ENCODE measurements at places on chromosomes 2 and 18. TPM values are rescaled to one million over a fixed set of nuclear protein-coding genes. Genes with fewer than 3 reads are reported as not detected.

Gene LDLRAD4
- total RNA-seq = 94.3 TPM

Gene CCDC148
- total RNA-seq = 4.6 TPM

Gene TGFA
- total RNA-seq = 1.1 TPM

Gene C2orf78
- total RNA-seq = not detected

GRCh38 chr2:188201639-188202038 lies 90.0 kb upstream of the GULP1 start:
- no peaks in the 10 kb centered on the region for H3K4me1 ChIP-seq
- no peaks in the 10 kb centered on the region for H3K27me3 ChIP-seq
- no peak for DNase-seq
- no peak overlapping the region for H3K27ac ChIP-seq
- H3K4me3 ChIP-seq = no peak overlapping the region

DNA sequence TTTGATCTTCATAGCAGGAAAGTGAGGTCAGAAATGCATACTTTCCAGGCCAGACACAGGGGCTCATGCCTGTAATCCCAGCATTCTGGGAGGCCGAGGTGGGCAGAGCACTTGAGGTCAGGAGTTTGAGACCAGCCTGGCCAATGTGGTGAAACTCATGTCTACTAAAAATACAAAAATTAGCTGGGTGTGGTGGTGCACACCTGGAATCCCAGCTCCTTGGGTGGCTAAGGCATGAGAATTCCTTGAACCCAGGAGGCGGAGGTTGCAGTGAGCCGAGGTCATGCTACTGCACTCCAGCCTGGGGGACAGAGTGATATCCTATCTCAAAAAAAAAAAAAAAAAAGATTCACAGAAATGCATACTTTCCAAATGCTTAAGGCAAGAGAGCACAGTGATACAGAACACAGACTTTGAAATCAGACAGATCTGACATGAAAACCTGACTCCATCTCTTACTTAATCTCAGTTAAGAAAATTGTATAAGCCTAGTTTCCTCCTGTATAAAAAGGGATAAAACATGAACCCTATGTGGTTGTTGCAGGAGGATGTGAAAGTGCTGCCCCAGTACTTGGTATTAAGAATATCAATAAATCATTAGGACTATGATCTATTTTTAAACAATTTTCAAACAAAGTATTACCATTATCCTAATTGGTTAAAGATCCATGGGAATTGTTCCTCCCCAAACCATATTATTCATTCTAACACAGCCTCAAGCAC lies 26.4 kb downstream of the COBLL1 start:
- no peaks in the 10 kb centered on the region for H3K36me3 ChIP-seq
- H3K4me3 ChIP-seq = no peak overlapping the region
- H3K27me3 ChIP-seq = no peaks in the 10 kb centered on the region
- no peak for DNase-seq
- H3K4me1 ChIP-seq = no peaks in the 10 kb centered on the region
- H3K27ac ChIP-seq = no peak overlapping the region

GRCh38 chr2:107108556-107108955 lies 222.6 kb upstream of the ST6GAL2 start:
- no peak overlapping the region for H3K4me3 ChIP-seq
- DNase-seq = no peak
- H3K36me3 ChIP-seq = no peaks in the 10 kb centered on the region
- H3K27me3 ChIP-seq = no peaks in the 10 kb centered on the region

DNA sequence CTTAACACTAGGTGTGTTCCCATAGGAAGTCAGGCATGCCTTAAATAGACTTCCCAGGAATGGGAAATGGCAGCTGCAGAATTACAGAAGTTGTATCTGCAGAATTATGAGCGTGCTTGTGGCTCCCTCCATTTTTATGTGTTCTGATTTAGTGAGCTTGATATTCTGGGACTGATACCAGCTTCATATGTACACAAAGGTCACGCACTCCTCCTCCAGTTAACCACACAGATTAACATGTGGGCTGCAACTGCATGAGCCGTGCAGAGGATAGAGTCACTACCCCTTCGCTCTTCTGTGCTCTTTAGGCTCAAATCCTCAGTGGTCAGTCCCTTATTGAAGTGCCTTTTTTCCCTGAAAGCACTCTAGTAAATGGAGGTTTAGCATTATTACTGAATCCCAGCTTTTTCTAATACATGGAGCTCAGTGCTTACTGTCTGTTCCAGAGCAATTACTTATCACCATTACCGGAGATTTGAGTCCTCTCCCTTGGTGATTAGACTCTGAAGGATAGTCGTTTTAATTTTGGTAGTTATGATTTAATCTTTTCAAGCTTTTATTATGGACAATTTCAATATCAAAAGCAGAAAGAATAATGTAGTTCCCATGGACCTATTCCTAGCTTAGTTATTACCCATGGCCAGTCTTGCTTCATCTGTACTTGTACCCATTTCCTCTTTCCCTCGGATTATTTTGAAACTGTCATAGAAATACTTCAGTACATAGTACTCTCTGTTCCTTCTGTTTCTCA lies 238.3 kb downstream of the PRKCE start:
- no peak overlapping the region for H3K4me3 ChIP-seq
- H3K36me3 ChIP-seq = no peaks in the 10 kb centered on the region
- no peak for DNase-seq
- no peaks in the 10 kb centered on the region for H3K27me3 ChIP-seq

DNA sequence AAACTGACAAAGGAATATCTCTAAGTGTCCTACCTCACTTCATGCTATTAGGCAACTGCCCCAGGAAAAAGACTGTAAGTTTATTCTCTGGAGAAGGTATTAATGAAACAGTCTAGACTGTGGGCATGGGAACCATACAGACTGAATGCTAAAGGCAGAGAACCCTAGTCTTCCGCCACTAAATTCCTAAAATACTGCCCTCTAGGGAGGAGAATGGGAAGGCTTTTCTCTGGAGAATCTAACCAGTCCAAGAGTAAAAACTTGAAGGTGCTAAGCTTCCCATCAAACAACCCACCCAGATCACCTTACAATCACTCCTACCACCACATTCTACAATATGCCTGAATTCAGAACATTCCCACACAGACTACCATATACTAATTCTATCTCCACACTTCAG lies 3.4 kb downstream of the SRBD1 start:
- no peaks in the 10 kb centered on the region for H3K36me3 ChIP-seq
- no peak overlapping the region for H3K4me3 ChIP-seq
- no peaks in the 10 kb centered on the region for H3K4me1 ChIP-seq
- H3K27me3 ChIP-seq = no peaks in the 10 kb centered on the region
- no peak for DNase-seq

GRCh38 chr18:62852851-62853250 lies 137.5 kb downstream of the PHLPP1 start:
- H3K36me3 ChIP-seq = no peaks in the 10 kb centered on the region
- no peaks in the 10 kb centered on the region for H3K27me3 ChIP-seq
- H3K4me3 ChIP-seq = no peak overlapping the region
- DNase-seq = no peak

GRCh38 chr2:148350199-148350598 lies 294.4 kb upstream of the EPC2 start:
- no peak overlapping the region for H3K27ac ChIP-seq
- no peaks in the 10 kb centered on the region for H3K27me3 ChIP-seq
- H3K36me3 ChIP-seq = no peaks in the 10 kb centered on the region
- H3K4me1 ChIP-seq = no peaks in the 10 kb centered on the region
- no peak overlapping the region for H3K4me3 ChIP-seq

DNA sequence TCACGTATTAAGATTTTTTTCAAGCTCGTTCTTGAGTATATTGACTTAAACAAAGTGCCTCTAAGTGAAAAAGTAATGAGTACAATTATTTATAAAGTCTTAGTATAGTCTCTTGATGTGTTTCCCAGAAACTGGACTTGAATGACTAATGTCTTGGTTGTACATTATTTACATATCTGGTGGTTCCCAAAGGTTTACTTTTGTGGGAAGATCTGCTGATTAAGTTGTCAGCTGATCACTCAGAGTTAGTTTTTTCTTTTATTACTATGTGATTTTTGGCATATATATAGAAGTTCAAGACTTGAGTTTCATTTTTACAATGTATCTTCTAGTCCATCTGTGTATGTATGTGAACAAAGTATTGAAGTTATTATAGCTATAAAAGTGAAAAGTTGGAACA lies 29.5 kb downstream of the RNF144A start:
- H3K4me1 ChIP-seq = no peaks in the 10 kb centered on the region
- no peaks in the 10 kb centered on the region for H3K27me3 ChIP-seq
- H3K27ac ChIP-seq = no peak overlapping the region
- H3K4me3 ChIP-seq = no peak overlapping the region
- DNase-seq = no peak
- H3K36me3 ChIP-seq = no peaks in the 10 kb centered on the region

GRCh38 chr2:188970211-188970610 lies 4.0 kb upstream of the COL3A1 start:
- H3K4me1 ChIP-seq = no peaks in the 10 kb centered on the region
- DNase-seq = no peak
- no peaks in the 10 kb centered on the region for H3K27me3 ChIP-seq
- H3K4me3 ChIP-seq = no peak overlapping the region
- H3K27ac ChIP-seq = no peak overlapping the region

- peak overlapping the region; percentile 68 for H3K27ac ChIP-seq
- no peak overlapping the region for H3K4me3 ChIP-seq
- DNase-seq = no peak
- H3K36me3 ChIP-seq = no peaks in the 10 kb centered on the region
- peaks cover 9% of the 10 kb centered on the region for H3K4me1 ChIP-seq
Observed at GRCh38 chr2:45923701-45924100, 272.2 kb downstream of the PRKCE start.

GRCh38 chr2:156908825-156909224 lies 348.7 kb upstream of the GALNT5 start:
- no peak for DNase-seq
- no peaks in the 10 kb centered on the region for H3K36me3 ChIP-seq
- no peak overlapping the region for H3K27ac ChIP-seq
- no peak overlapping the region for H3K4me3 ChIP-seq
- H3K4me1 ChIP-seq = no peaks in the 10 kb centered on the region
- no peaks in the 10 kb centered on the region for H3K27me3 ChIP-seq

GRCh38 chr2:2166881-2167280 lies 164.2 kb downstream of the MYT1L start:
- no peak for DNase-seq
- H3K27ac ChIP-seq = no peak overlapping the region
- H3K4me3 ChIP-seq = no peak overlapping the region
- no peaks in the 10 kb centered on the region for H3K36me3 ChIP-seq

DNA sequence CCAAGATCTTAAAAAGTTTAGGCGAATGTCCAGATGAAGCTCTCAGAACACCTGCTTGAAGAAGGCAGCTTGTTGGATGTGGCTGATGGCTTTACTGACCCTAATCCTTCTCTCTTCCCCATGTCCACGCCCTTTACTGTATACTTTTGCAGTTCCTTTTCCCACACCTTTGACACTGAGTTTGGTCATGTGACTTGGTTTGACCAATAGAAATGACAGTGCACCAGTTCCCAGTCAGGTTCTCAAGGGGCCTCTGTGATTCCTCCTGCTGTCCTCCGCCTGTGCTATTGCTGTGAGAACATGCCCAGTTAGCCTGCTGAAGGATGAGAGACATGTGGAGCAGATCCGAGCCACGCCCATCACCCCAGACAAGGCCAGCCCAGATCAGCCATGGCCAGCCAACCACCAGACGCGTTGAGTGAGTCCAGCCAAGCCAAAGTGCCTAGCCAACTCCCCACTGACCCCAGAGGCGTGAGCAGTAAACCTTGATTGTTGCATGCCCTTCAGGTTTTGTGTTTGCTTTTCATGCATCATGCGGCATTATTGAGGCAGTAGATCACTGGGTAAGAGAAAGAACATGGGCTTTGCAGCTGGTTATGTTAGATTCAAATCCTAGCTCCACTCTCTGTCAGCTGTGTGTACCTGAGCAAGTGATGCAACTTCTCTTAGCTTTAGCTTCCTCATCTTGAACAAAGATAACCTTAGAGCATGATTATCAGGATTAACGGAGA lies 258.0 kb upstream of the SIX2 start:
- no peak overlapping the region for H3K27ac ChIP-seq
- H3K36me3 ChIP-seq = no peaks in the 10 kb centered on the region
- DNase-seq = no peak
- no peak overlapping the region for H3K4me3 ChIP-seq

GRCh38 chr2:218125095-218125494 lies 733 bp upstream of the CXCR2 start:
- no peaks in the 10 kb centered on the region for H3K4me1 ChIP-seq
- no peaks in the 10 kb centered on the region for H3K36me3 ChIP-seq
- H3K4me3 ChIP-seq = peak overlapping the region; percentile 28
- H3K27me3 ChIP-seq = no peaks in the 10 kb centered on the region
- no peak overlapping the region for H3K27ac ChIP-seq

GRCh38 chr18:59566533-59566971 lies 130.7 kb downstream of the CCBE1 start:
- no peaks in the 10 kb centered on the region for H3K27me3 ChIP-seq
- DNase-seq = no peak
- H3K27ac ChIP-seq = no peak overlapping the region
- H3K36me3 ChIP-seq = no peaks in the 10 kb centered on the region
- H3K4me3 ChIP-seq = no peak overlapping the region
- H3K4me1 ChIP-seq = no peaks in the 10 kb centered on the region

DNA sequence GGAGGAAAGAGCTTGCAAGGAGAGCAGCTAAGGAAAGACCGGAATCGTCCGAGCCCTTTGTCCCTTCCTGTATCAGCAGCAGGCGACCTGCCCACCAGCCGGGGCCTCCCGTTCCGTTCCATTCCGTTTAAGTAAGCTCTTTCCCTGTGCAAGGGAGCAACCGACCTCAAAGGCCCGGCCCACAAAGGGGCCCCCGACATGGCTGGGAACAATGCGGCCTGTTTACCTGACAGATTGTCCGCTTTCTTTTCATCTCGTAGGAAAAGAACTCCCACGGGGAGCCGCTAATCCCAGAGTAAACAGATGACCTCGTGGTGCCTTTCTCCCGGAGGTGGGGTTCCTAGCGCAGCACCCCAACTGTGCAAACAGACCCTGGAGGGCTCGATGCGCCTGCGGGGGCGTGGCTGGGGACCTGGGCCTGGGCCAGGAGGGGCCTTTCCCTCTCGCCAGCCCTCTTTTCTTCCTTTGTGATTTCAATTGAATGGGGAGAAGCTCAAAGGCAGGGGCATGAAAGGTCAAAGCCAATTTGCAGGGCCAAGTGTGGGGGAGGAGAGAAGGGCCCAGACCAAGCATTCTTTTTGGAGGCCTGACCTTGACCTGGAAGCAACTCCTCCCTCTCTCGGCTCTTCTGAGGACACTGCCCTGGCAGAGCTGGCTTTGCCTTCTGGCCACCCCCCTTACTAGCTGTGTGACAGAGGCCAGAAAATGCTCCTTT lies 120.2 kb downstream of the INHBB start:
- no peak overlapping the region for H3K27ac ChIP-seq
- no peak for DNase-seq
- H3K4me3 ChIP-seq = no peak overlapping the region
- H3K36me3 ChIP-seq = no peaks in the 10 kb centered on the region

All from breast epithelium (tissue), 4 donors.